ENCODE measurements at places on chromosomes 13 and 19.

GRCh38 chr13:27559719-27560118 lies 60.6 kb downstream of the LNX2 start:
- no peak for DNase-seq

DNA sequence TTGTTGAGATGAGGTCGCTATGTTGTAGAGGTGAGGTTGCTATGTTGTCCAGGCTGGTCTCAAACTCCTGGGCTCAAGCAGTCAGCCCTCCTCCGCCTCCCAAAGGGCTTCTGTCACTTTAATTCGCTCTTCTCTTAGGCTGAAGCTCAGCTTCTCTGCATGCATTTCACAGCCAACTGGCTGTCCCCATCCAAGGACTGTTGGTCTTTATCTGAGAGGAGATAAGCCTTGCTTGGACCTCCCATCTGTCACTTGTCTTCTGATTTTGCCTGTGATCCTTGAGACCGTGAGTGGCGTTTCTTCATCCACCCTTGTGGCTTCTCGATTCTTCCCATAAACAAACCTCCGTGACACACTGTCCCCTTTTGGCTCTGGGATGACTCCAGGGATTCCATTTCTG lies 24.4 kb downstream of the CERS1 start:
- DNase-seq, result no peak

GRCh38 chr19:17289489-17289888 lies 7.8 kb downstream of the ANKLE1 start:
- DNase-seq, result no peak

DNA sequence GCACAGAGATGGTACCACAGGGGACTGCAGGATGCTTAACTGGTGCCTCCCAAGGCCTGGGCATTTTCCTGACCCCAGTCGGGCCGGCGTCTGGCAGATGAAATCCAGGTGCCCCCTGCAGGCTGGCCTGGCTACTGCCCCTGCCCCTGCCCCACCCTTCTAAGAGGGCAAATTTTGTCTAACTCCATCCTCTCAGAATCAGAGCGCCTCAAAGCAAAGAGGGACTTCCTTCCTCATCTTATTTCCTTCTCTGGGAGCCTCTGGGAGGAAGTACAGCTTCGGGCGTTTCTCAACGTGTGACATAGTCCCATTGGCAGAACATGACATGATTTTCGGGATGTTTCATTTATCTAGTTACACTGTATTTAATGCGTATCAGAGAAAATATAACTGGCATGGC lies 2.7 kb downstream of the PRKACA start:
- DNase-seq, result no peak

DNA sequence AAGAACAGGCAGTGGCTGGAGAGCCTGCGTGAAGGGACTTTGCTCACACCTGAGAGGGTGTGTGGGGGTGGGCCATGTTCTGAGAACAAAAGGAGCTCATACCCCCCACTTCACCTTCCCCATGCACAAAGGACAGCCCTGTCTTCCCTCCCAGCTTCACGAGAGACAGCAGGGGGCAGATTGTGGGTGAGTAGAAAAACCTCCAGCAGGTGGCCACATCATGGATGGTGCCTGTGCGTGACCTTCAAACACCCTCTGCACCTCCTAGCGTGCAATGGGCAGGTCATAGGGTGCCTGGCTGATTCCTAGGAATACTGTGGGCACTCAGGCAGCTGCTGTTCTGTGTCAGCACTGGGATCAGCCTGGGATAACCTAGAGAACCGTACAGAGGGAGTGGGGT lies 36.3 kb upstream of the PSG9 start:
- no peak for DNase-seq

All from right kidney (tissue), 9 donors.